ENCODE measurements at places on chromosomes 1 and 21.

- no peak for DNase-seq
Measured at GRCh38 chr1:78054559-78054958, 8.8 kb downstream of the GIPC2 start.

GRCh38 chr1:109668123-109668775, 392 bp downstream of the GSTM2 start:
- DNase-seq = no peak

DNA sequence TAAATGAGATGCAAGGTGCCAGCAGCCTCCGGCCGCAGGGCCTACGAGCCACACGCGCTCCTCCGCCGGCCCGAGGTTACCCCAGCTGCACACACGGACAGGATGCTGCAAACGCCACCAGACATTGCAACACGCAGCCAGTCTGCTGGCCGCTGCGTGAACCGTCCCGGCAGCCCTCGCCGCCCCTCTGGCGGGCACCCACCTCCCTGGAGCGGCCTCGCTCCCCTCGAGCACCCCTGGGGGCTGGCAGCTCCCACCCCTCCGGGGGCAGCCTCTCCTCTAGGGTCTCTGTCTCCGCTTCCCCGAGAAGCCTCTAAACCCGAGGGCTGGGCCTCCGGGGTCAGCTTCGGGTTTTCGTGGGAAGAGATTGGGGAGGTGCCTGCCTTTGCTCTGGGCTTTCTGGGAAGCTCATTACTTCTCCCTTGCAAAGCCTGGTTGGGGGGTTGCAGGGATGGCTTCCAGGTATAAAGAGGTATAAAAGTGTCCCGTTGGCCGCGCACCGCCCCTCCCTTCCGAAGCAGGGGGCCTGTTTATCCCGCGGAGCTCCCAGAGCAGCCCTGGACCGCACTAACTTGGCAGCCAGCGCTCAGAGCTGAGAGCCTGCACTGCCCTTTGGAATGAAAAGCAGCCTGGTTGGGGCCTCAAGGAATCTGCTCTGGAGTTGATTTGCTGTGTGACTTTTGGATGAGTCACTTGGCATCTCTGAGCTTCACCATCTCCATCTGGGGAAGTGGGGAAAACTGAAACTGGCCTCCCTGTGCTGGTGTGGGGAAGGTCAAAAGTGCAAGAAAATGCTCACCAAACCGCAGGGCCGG, 21.8 kb downstream of the DHRS3 start:
- DNase-seq = no peak

- DNase-seq = no peak
Measured at GRCh38 chr1:26533951-26534509, 4.5 kb downstream of the RPS6KA1 start.

GRCh38 chr1:214187933-214188332, 93.0 kb upstream of the SMYD2 start:
- DNase-seq = no peak

- no peak for DNase-seq
Measured at GRCh38 chr1:201335901-201336300, 41.6 kb downstream of the TNNT2 start.

- DNase-seq = no peak
Measured at GRCh38 chr21:33684068-33684467, 41.8 kb downstream of the ITSN1 start.

DNA sequence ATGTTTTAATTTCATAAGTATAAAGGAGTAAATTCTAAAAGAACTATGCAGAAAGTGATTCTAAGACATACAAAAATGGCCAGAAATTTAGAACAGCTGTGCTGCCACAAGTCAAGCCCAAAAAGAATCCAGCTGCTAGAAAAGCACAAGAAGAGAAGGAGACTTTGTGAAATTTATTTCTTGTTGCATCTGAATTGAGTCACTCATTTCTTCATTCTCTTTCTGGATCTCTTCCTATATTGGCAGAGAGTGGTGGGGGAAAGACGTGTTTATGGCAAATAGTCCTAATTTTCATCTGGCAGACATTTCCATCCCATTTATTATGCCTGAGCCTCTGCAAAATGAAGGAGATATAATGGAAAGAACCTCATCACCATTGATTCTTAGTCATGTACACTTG, 139.6 kb upstream of the CTTNBP2NL start:
- DNase-seq = no peak

DNA sequence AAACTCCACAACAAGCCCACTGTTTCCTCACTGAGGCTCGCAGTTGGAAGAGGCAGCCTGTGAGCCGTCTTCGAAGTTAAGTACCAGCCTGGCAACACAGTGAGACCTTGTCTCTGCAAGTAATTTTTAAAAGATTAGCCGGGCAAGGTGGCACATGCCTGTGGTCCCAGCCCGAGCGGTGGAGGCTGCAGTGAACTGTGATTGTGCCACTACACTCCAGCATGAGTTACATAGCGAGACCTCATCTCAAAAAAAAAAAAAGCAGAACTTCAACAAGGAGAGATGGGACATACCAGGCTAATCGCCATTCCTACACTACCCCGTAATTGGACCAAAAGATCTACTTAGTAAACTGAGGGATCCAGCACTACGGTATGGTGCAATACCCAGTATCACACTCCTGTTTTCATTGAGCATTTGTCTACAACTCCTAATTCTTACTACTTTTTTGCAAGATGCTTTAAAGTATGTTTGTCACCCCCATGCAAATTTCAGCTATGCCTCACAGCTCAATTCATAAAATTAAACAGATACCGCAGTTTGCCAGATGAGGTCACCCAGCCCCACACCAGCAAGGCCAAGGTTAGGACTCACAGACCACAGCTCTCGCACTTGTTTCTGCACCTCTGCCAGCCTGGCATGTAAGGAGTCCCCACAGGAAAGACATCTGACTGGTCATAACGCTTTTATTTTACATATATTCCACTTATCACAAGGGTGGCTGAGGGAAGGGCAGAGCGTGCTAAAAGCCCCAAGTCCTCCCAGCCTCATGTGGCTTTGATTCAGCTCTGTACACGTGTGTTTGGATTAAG, 21.0 kb downstream of the SDE2 start:
- no peak for DNase-seq

- peak; percentile 77 for DNase-seq
Measured at GRCh38 chr1:155085504-155086127, 7.0 kb downstream of the EFNA3 start.

GRCh38 chr1:41319807-41320711, 41.2 kb upstream of the FOXO6 start:
- DNase-seq = no peak

DNA sequence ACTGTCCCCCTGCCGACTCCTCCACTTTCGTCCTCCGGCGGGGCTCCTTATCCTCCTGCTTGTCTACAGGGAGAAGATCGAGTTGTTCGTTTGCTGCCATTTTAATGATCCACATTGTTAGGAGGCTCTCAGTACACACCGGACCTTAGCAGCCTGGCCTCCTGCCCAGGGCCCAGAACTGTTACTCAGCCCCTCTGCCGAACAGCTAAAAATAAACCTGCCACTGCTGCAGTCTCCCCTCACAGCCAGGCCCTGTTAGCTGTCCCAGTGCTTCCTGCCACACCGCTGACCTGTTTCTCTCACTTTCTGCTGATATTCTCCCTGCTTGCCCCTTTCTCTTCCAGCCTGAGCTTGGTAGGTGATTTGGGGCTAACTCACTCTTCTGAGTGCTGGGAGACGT, 8.3 kb downstream of the MAPKAPK2 start:
- DNase-seq = no peak

DNA sequence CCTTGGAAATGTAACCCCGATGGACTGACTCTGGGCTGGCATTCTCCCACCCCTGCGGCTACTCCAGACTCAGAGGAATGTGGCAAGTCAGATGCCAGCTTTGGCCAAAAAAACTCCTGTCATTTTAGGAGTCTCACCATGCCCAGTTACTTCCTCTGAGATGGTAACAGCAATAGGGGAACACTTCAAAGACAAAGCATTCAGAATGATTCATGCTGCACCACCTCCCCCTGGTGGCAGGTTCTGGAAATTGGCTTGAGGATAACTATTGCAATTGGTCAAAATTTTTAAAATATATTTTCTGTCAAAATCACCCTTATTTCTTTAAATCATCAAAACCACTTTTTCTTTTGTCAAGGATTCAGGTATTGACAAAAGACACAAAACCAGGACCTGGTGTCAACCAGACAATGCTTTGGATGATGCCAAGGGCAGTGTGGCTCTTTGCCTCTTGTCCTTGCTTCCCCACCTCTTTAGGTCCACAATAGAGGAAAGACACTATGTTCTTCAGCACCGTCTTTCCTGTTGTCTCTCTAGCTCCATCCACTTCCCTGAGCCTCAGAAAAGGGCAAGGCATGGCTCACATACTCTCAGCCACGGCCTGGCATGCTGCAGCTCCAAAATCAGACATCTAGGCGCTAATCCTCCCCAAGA, 9.9 kb upstream of the CDCA8 start:
- DNase-seq = peak; percentile 67

- no peak for DNase-seq
Measured at GRCh38 chr1:34320053-34320669, 143.5 kb downstream of the C1orf94 start.

DNA sequence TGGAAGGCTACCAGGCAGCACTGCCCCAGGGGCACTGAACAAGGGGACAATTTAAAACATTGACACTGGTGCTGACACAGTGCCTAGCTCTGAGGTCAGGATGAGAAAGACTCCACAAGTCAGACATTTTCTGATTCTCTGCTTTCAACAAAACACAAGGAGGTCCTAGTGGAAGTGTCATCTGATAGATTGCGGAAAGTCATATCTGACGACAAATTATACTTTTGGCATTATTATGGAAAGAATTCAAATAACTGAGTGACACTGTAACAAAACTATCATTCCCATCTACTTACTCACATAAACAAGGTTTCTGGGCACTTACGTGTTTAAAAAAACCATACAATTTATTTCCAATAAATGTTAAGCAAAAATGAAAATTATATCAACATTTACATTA, 123.5 kb downstream of the SLC45A1 start:
- no peak for DNase-seq

GRCh38 chr1:212359794-212360479, 54.7 kb downstream of the PACC1 start:
- DNase-seq = no peak

DNA sequence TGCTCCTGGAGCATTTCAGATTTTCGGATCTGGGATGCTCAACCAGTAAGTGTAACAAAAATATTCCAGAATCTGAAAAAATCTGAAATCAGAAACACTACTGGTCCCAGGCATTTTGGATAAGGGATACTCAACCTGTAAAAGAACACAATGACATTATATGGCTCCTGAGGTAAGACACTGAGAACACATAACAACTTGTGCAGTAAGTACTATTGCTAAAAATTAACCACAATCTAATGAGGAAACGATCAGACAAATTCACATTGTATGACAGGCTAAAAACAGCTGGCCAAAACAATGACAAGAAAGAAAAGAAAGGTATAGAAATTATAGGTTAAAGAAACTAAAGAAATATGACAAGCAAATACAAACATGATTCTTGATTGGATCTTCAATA, 54.9 kb downstream of the LTN1 start:
- DNase-seq = no peak

GRCh38 chr1:3678361-3679097, 26.2 kb downstream of the TP73 start:
- no peak for DNase-seq
